ENCODE measurements at places on chromosomes 11 and 22. TPM values are rescaled to one million over a fixed set of nuclear protein-coding genes. Genes with fewer than 3 reads are reported as not detected.

DNA sequence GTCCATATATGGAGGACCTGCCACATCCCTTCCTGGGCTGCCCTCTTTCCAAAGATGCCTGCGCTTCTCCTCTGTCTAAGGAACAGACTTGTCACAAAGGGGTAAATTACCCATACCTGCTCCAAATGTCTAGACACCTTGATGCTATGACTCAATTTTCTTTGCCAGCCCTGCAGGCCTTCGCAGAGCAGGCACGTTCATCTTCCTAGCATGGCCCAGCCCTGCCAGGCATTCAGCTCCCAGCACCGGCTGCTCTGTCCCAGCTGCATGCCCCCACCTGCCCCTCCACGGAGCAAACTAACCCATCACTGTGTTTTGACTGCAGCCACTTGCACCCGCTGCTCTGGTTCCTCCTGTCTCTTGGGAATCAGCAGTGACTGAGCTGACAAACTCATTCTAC lies 526.1 kb downstream of the MIAT start:
- DNase-seq, result no peak

- DNase-seq, result no peak
Observed at GRCh38 chr22:49357661-49358440, 469.8 kb downstream of the BRD1 start.

GRCh38 chr22:29149841-29150555 lies 55.7 kb upstream of the EMID1 start:
- no peak for DNase-seq

GRCh38 chr22:37019309-37020191 lies at the start of the genes MPST and TST:
Gene MPST, plus strand, starts transcription at chr22:37019742. Its CDS starts 95 bp downstream, at chr22:37019837.
Gene TST, minus strand, starts transcription at chr22:37019447. Its CDS starts 715 bp downstream, at chr22:37018732.
- peak; percentile 91 for DNase-seq

DNA sequence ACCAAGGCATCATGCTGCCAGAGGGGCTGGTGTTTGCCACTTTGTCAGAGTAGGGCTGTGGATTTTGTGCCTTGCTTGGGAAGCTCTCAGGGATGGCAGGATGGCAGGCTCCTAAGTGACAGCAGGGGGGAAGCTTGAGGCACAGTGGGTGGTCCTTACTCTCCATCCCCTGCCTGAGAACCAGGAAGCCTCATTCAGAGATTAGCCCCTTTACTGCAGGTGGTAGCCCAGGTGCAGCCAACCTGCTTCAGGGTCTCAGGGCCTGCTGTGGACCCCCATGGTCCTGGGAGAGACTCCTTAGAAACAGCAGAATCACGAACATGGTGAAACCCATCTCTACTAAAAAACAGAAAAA lies 8.9 kb upstream of the ST3GAL4 start:
- no peak for DNase-seq

- no peak for DNase-seq
Observed at GRCh38 chr11:701741-702461, 4.1 kb upstream of the EPS8L2 start.

- DNase-seq, result no peak
Observed at GRCh38 chr11:105960252-105961245, 61.5 kb downstream of the MSANTD4 start.

DNA sequence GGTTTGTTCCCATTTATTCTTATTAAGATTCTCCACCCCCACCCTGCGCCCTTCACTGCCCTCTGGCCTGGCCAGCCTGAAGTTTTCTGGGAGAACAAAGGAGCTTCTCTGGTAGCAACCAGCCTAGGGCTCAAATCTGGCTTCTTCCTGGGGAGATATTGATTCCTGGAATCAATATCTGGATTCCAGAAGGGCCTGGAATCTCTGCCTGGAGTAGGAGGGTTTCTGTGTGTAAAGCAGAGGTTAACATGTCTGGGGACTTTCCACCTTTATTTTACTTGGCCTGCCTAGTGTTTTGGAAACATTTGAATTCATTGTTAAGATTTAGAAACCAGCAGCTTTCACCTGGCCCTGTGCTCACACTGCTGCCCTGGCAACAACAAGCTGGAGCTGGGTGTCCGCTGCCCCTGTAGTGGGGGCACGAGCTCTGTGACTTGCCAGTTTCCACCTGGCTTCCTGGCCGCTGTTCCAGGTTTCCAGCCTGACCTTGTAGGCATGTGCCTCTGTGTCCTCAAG lies 5.5 kb downstream of the C11orf91 start:
- no peak for DNase-seq

- DNase-seq, result no peak
Observed at GRCh38 chr22:44449061-44449682, 48.9 kb downstream of the RTL6 start.

DNA sequence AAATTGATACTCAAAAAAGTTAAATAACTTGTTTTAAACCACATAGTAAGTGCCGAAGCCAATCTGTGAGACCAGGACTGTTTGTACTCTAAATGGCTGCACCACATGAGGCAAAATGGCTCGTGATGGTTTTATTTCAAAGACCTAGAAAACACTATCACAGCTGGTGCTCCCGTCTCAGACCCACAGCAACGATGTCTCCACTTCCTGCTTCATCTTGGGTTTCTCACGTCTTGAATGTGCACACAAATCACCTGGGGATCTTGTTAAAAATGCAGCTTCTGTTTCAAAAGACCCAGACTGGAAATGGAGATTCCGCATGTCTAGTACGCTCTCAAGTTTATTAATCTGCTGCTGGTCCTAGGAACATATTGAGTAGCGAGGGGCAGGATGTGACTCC lies 1.2 kb downstream of the CD3E start:
- DNase-seq, result no peak

DNA sequence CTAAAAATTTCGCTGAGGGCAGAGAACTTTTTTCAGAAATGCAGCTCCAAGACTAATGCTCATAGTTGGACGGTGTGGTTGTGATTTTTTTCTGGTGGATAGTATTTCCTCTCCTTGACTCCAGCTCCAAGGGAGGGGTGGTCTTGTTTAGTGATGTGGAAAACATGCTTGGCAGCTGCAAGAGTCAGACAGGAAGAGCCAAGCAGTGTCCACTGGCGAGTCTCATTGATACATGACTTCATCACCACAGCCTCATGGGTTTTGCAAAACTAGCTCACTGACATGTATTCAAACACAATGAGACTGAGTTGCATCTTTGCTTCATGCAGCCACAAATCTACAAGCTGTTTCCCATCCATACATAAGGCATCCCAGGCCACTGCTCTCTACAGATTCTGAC lies 7.3 kb upstream of the KCNJ1 start:
- no peak for DNase-seq

DNA sequence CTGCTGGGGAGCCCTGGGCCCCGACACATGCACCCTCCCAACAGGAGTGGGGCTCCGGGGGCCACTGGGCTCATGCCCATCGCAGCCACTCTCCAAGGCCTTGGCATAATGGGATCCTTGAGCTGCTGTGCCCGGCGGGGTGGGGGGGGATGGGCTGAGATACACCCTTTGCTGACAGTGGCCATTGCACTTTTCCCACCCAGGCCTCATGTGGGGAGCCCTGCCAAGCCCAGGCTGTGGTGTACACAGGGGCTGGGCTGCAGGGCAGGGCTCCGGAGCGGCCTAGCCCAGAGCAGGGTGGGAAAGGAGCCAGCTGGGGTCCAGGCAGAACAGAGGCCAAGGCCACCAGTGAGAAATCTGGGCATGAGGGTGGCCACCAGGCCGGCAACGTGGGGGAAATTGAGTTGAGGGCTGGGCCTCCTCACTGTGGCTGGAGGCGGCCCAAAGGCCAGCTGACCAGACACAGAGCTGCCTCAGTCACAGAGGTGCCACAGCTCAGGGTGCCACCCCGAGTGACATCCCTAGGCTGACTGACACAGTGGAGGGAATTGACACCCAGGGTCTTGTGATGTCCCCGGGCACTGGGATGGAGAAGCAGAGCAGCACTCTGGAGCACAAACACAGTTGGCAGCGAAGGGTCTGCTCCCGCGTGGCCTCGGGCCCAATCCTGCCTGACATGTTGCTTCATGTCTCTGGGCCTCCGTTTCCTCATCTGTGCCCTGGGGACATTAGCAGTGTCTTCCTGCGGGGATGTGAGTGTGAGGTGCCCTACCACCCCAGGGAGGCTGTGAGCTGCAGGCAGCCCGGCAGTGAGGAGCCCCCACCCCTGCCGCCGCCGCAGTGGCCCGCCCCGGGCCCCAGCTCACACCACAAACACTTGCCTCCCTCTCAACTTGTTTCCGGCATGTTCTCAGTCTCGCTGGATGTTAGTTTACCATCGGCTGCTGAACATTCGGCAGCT lies 30.4 kb downstream of the RTN4R start:
- no peak for DNase-seq

The GPR83 gene
- 0.13 TPM for polyA plus RNA-seq

The CASP5 gene
- polyA plus RNA-seq, result 7.0 TPM

The API5 gene
- 95.7 TPM for polyA plus RNA-seq

The KCTD14 gene
- 5.4 TPM for polyA plus RNA-seq

The KCNJ1 gene
- polyA plus RNA-seq, result not detected

Data from small intestine (tissue), 16 donors.